ENCODE measurements at places on chromosomes 1 and 21. TPM values are rescaled to one million over a fixed set of nuclear protein-coding genes. Genes with fewer than 3 reads are reported as not detected.

DNA sequence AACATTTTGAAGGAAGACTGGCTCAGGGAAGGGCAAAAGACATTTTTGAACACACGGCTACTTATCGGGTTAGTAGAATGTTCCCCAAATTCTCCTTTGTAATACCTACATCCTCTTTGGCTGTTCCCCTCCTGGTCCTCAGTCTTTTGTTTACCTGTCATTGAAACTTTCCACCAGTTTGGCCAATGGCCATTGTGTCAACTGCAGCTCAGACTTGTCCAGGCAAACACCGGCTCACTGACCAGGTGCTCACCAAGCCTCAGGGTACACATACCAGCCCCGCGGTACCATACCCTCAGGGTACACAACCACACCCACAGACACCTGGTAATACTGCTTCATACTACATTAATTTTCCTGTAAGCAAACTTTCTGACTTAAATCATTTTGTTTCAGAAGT is 84.8 kb upstream of the ZNF648 start:
- ATAC-seq: no peak

The LPAR3 gene
- total RNA-seq: 0.13 TPM

The RPS6KC1 gene
- 21.2 TPM for total RNA-seq

The PHF13 gene
- total RNA-seq: 22.8 TPM

The CDCA8 gene
- total RNA-seq: 0.45 TPM

DNA sequence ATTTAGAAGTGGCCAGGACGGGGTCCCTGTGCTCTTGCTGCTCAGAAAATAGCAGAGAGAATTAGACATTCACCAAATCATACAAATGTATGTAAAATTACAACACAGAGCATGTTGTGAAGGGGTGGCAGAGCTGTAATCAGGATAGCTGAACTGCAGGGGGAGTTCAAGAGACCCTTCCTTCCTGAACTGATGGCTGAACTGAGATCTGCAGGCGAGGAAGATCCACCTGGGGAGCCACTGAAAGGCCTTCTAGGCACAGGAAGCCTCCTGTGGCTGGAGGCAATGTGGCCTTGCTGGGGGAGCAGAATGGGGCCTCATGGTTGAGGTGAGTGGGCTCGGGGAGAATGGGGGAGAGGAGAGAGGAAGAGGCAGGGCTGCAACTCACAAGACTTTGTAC is 216.5 kb downstream of the PRDM2 start:
- ATAC-seq: no peak

The EFNA1 gene
- total RNA-seq: 25.8 TPM

DNA sequence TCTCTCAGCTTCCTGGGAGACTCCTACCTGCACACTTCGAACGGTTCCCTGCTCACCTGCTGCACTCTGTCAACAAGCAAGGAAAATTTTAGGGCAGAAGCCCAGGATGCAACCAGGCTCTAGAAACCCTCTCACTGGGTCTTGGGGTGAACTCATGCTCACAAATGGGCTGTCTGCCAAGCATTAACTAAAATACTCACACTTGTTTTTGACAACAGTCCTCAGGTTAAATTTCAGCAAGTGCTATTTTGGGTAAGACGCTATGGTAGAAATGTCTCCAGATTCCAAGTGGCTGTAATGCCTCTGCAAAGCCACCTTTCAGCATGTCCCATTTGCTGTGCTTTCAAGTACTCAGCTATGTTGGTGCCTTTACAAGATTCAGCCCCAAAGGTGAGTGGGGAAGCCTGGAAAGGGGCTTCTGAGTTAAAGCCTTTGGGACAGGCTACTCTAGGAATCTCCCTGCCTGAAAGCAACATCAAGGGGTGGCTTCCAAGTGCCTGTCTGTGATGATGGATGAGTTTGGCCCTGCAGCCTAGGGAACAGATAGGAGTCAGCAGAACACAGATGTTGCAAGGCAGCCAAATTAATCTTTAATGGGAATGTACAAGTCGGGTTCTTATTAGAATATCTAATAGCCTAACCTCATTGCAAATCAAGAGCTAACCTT is 211.9 kb upstream of the SPAG17 start:
- no peak for ATAC-seq

- ATAC-seq: no peak
Observed at GRCh38 chr1:199784138-199784895, 243.2 kb upstream of the NR5A2 start.

DNA sequence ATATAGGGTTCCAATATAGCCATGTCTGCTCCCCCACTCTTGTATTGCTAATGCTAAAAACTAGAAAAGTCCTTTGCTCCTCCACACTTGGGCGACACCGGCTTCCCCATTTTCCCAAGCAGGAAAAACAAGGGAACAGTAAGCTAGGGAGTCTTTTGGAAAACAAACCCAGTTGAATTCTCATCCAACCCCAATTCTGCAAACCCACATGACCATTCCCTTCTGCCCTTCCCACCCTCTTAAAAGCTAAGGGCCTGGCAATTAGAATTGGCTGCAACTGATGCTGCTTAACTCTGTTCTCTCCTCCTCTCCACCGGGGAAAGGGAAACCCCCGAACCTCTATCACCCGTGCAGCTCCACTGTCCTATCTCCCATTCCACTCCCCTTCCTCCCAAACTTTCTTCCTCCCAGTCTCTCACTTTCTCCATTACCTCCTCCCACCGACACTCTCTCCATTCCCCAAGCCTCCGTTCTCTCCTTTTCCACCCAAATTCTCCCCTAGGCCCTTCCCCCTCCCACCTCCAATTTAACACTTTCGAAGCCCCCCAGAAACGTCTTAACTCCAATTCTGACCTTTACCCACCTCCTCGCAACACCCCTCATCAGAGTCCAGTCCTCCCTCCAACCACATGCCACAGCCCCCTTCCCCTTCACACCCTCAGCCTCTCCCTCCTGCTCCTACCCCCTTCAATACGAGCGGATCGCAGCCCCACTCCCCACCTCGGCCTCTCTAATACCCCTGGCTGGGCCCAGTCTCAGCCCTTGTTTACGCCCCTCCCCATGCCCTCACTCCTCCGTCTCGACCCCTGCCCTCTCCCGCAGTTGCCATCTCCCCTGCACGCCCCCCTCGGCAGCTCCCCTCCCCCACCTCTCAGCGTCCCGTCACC is 701 bp downstream of the DEDD start:
- peak; percentile 0 for ATAC-seq

- peak; percentile 63 for ATAC-seq
Observed at GRCh38 chr1:156677616-156678596, 699 bp upstream of the NES start.

DNA sequence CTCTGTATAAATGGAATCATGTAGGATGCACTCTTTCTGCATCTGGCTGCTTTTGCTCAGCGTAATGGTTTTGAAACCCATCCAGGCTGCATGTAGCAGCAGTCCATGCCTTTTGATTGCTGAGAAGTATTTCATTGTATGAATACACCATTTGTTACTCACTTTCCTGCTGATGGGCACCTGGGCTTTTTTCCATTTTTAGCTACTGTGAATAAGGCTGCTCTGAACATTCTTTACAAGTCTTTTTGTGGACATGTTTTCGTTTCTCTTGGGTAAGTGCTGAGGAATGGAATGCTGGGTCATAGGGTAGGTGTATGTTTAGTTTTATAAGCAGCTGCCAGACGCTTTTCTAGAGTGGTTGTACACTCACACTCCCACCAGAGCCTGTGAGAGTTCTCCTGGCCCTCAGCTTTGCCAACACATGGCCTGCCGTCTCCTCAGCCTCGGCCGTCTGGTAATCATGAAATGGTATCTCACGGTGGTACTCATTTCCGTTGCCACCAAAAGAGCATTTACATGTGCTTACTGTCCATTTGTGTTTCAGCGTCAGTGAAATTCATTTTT is 22.7 kb downstream of the SLX9 start:
- ATAC-seq: peak; percentile 76

The PLEKHG5 gene
- 12.5 TPM for total RNA-seq

The S100A2 gene
- total RNA-seq: 73.3 TPM

The SFN gene
- 0.81 TPM for total RNA-seq

The PLCH2 gene
- under 0.01 TPM for total RNA-seq

The TRAF3IP3 gene
- total RNA-seq: 5.4 TPM

- ATAC-seq: no peak
Observed at GRCh38 chr1:164926107-164926506, 367.1 kb downstream of the PBX1 start.

The MMP23B gene
- total RNA-seq: 5.5 TPM

The TMEM51 gene
- total RNA-seq: 17.3 TPM

DNA sequence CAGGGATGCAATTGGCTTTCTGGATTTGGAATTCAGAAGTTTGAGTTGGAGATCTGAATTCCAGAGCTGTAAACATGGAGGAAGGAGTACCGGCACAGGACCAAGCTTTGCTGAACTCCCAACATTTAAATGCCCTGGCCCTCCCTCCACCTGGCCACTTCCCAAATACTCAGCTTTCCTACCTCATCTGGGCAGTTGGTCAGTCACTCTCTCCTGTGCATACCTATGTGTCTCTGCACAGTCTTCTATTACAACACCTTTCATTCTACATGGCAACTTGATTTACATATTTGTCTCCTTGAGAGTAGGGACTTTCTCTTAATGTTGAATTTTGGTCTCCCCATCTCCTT is 6.1 kb upstream of the KHDRBS1 start:
- ATAC-seq: no peak

The GOLT1A gene
- total RNA-seq: not detected

The NOS1AP gene
- total RNA-seq: 4.2 TPM

DNA sequence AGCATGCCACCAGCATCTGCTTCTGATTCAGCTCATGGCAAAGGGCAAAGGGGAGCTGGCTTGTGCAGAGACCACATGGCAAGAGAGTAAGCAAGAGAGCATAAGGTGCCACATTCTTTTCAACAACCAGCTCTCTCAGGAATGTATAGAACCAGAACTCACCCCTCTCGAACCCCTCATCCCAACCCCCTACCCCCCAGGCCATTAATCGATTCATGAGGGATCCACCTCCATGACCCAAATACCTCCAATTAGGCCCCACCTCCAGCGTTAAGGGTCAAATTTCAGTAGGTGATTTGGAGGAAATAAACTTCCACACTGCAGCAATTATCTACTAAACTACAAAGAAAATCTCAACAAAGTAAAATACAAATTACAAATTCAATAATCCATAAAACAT is 32.2 kb upstream of the LRRC7 start:
- ATAC-seq: no peak

DNA sequence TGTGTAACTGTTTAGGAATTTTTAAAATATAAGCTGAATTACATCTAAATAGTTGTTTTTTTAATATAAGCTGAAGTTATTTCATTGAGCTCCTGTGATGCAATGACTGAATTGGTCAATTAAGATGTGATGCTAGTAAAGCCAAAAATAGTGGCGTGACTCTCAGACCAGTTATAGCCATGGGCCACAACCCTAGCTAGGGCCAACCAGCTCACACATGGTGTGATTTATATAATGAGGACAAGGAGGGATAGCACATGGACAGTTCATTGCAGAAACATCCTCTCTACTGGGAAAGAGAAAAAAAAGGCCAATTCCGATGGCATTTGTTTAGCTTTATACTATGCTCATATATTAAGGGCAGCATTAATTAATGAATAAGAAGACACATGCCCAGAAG is 119.3 kb upstream of the PROX1 start:
- no peak for ATAC-seq

GRCh38 chr1:115951560-115951959 is 24.8 kb upstream of the SLC22A15 start:
- no peak for ATAC-seq

DNA sequence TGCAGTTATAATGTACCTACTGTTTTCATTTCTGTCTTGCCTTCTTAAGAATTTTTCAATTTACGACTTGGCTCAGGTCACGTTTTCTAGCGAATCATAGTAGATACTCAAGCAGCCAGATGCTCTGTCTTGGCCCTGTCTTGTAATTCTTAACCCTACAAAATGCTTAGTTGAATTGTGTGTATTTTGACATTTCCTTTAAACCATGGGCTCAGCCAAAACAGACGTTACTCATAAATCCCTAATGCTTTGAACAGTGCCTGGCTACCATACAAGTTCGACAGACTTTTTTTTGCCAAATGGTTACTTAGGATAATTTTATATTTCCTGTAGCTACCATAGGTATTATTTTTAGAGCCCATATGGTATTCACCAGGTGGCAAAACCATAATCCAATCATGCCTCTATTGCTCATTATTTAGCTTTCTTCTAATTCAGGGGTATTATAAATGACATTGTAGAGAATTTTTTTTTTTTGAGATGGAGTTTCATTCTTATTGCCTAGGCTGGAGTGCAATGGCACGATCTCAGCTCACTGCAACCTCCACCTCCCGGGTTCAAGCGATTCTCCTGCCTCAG is 54.3 kb downstream of the KCNK1 start:
- no peak for ATAC-seq

- ATAC-seq: no peak
Observed at GRCh38 chr1:206116873-206117150, 376 bp downstream of the AVPR1B start.

The CD1E gene
- not detected for total RNA-seq

DNA sequence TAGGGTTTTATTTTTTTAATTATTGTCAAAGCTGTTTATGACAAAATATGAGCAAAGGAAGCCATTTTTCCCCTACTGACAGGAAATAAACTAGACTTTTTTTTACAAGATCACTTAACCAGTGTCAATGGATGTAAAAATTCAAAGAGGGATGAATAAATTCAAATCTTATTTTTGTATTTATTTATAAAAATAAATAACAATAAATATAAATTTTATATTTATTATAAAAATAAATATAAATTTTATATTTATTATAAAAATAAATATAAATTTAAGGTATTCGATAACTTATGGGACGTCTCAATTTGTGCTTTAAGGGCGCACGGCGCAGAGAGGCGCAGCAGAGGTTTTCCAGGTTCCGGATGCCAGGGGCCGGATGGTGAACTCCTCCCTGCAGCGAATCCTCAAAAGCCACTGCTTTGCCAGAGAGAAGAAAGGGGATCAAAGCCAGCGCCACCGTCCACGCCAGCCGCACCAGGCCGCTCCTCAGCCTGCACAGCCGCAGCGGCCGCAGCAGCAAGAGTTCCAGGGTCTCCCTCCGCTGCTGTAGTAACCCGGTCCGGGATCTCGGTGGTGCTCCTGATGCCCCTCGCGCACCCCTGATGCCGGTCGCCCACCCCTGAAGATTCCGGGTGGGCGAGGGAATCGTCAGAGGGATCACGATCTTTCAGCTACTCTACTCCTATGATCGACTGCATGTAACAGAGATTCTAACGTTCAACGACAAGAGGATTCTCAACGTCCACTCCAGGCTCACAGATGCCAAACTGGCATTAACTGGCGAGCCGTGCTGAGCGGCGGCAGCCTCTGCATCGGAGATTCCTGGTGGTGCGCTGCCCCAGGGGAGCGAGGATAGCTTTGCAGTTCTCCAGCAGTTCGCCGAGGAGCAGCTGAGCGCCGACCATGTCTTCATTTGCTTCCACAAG is 28.5 kb upstream of the RLF start:
- no peak for ATAC-seq

The RGS1 gene
- 5.6 TPM for total RNA-seq

The ELAPOR1 gene
- total RNA-seq: 18.8 TPM

The CD244 gene
- 0.47 TPM for total RNA-seq

The ZNF593OS gene
- total RNA-seq: not detected

DNA sequence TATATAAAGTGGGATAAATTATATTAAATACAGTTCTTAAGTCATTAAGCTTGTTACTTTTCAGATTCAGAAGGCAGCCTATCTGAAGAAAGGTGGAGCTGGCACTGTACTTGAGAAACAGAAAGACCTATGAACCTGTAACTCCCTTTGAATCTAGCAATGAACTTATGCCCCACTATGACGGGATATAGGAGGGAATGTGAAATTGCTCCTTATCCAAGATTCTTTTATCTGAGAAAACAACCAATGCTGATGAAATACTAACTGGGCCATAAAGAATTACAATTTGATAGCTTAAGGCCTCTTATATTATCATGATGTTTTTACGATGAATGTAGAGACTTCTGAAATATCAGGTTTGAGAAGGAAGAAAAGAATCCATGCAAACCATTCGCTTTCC is 50.1 kb downstream of the ATP1B1 start:
- ATAC-seq: no peak
